GM23248 (cell line): ENCODE measurements at places on chromosomes 16 and 17.
A peak's percentile ranks its signal among the peaks of the same experiment; 100 is the strongest.

- DNase-seq = peak; percentile 89
- peak overlapping the region; percentile 14; the same call in 1 of the 2 replicates for H3K4me3 ChIP-seq
- no peaks in the 10 kb centered on the region for H3K36me3 ChIP-seq
- no peaks in the 10 kb centered on the region for H3K27me3 ChIP-seq
- H3K27ac ChIP-seq = peak overlapping the region; percentile 73
- peaks cover 37% of the 10 kb centered on the region for H3K4me1 ChIP-seq
These were observed 7.5 kb upstream of the SNTB2 start for GRCh38 chr16:69179328-69180010.

DNA sequence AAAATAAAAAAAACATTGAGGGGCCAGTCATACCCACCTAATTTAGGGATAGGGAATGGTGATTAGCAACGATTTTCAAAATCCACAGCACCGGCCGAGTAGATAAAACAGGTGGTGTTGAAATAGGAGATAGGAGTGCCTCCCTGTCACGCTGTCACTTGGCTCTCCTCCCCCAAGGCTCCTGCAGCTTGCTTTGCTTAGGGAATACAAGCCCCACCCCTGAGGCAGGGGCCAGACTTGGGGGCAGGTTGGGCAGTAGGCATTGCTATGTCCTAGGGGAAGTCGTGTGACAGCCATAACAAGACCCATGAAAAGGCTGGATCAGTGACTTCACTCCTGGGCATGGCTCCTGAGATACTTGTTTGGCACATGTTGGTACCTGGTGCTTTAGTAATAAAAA, 25.8 kb downstream of the POLR2A start:
- H3K36me3 ChIP-seq = peaks cover 58% of the 10 kb centered on the region
- no peak overlapping the region for H3K27ac ChIP-seq
- H3K4me3 ChIP-seq = no peak overlapping the region
- H3K4me1 ChIP-seq = no peaks in the 10 kb centered on the region
- DNase-seq = no peak

- H3K4me1 ChIP-seq = no peaks in the 10 kb centered on the region
- no peaks in the 10 kb centered on the region for H3K27me3 ChIP-seq
- no peaks in the 10 kb centered on the region for H3K36me3 ChIP-seq
- no peak overlapping the region for H3K4me3 ChIP-seq
- H3K27ac ChIP-seq = no peak overlapping the region
These were observed 92.0 kb downstream of the WSCD1 start for GRCh38 chr17:6162216-6162615.

- H3K36me3 ChIP-seq = no peaks in the 10 kb centered on the region
- H3K4me1 ChIP-seq = peaks cover 25% of the 10 kb centered on the region
- no peak overlapping the region for H3K27ac ChIP-seq
- no peaks in the 10 kb centered on the region for H3K27me3 ChIP-seq
- DNase-seq = no peak
These were observed 105.1 kb downstream of the PARN start for GRCh38 chr16:14524979-14525378.

DNA sequence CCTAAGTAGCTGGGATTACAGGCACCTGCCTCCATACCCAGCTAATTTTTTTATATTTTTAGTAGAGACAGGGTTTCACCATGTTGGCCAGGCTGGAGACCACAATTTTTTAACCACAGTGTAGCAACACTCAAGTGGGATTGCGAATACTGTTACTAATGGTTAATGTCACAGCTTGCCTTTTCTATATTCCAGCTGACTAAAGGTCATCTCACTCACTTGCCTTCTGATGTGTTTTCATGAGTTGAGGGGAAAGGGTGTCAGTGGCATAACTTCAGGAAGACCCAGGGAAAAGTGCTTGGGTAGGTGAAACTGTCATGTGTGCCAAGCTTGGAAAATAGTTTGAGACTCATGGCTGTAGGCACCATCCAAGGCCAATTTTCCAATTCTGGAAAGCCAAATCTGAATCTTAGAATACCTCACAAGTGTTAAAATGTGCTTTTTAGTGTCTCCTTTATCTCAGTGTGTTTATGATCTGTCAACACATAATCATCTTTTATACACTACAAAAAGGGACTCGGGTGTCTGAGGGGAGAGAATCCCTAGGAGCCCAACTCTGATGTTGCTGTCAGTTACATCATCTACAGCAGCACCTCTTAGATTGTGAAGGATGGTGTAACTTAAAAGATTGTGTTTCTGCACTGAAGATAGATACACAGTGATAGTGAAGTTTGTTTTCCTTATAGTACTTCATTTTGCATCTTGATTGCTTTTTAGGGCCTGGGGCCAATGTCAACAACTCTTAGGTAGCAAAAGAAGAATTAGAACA, 27.1 kb downstream of the OGFOD1 start:
- peak overlapping the region; percentile 22 for H3K27ac ChIP-seq
- DNase-seq = no peak
- no peak overlapping the region for H3K4me3 ChIP-seq
- H3K36me3 ChIP-seq = peaks cover 48% of the 10 kb centered on the region
- no peaks in the 10 kb centered on the region for H3K27me3 ChIP-seq

DNA sequence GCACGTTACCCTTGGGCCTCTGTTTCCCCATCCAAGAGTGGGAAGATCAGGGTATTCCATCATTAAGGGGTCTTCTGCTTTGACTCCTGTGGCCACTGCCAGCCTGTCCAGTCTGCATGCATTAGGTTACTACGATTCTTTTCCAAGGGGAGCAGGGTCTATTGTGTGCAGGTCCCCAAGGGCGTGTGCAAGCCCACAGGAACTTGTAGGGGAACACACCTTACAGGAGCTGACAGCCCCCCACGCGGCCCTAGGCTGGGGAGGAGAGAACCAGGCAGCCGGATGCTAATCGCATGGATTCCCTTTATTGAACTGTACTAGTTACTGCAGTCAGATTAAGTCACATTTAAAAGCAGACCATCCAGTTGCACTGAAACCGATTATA, 116.7 kb downstream of the C16orf78 start:
- no peaks in the 10 kb centered on the region for H3K36me3 ChIP-seq
- H3K4me1 ChIP-seq = no peaks in the 10 kb centered on the region
- no peak overlapping the region for H3K27ac ChIP-seq
- no peak for DNase-seq
- H3K4me3 ChIP-seq = no peak overlapping the region

- H3K36me3 ChIP-seq = no peaks in the 10 kb centered on the region
- no peaks in the 10 kb centered on the region for H3K4me1 ChIP-seq
- DNase-seq = peak; percentile 10
- no peak overlapping the region for H3K27ac ChIP-seq
These were observed 9.0 kb downstream of the CDH5 start for GRCh38 chr16:66375451-66375850.

DNA sequence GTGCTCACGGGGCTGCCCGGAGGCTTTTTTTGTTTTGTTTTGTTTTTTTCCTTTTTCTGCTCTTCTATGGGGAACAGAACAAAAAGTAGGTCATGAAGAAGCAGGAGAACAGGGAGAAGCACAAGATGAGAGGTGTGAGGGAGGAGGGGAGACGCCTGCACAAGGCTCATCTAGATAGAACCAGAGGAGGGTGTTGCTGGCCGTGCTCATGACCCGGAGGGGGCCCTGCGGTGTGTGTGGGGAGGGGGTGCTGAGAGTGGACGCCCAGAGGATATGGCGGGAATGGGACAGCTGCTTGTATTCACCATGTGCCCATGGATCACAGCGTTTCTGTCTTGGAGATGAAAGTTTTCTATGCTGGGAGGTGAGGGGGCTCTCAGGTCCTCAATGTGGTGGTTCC, 183.7 kb downstream of the FOXL1 start:
- no peaks in the 10 kb centered on the region for H3K36me3 ChIP-seq
- DNase-seq = no peak
- peaks cover 15% of the 10 kb centered on the region; the same call in 1 of the 2 replicates for H3K4me1 ChIP-seq

- peaks cover 12% of the 10 kb centered on the region for H3K4me1 ChIP-seq
- no peaks in the 10 kb centered on the region for H3K36me3 ChIP-seq
- H3K27me3 ChIP-seq = no peaks in the 10 kb centered on the region
These were observed 14.0 kb upstream of the MTMR4 start for GRCh38 chr17:58528443-58528842.

DNA sequence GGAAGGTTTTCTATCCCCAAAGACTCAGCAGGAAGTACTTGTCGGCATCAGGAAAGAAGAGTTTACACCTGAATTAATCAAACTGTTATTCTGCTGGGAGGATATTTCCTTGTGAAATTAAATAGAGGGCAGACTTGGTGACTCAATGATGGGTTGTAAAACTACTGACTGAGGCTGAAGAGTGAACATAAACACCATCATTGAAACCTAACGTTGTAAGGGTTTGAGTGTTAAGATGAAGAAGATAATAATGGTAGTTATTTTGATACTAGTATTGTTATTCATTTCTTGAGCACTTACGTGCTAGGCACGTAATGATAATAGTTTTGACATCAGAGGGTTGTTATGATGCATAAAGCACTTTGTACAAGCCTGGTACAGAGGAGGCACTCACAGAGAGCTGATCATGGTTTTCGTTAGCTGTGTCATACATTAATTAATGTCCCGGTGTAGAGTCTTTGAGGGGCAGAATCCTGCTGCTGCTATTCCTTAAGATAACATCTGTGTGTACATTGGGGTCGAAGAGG, 64.2 kb upstream of the CACNG3 start:
- H3K4me1 ChIP-seq = no peaks in the 10 kb centered on the region
- no peak overlapping the region for H3K27ac ChIP-seq
- no peaks in the 10 kb centered on the region for H3K36me3 ChIP-seq
- H3K27me3 ChIP-seq = no peaks in the 10 kb centered on the region

DNA sequence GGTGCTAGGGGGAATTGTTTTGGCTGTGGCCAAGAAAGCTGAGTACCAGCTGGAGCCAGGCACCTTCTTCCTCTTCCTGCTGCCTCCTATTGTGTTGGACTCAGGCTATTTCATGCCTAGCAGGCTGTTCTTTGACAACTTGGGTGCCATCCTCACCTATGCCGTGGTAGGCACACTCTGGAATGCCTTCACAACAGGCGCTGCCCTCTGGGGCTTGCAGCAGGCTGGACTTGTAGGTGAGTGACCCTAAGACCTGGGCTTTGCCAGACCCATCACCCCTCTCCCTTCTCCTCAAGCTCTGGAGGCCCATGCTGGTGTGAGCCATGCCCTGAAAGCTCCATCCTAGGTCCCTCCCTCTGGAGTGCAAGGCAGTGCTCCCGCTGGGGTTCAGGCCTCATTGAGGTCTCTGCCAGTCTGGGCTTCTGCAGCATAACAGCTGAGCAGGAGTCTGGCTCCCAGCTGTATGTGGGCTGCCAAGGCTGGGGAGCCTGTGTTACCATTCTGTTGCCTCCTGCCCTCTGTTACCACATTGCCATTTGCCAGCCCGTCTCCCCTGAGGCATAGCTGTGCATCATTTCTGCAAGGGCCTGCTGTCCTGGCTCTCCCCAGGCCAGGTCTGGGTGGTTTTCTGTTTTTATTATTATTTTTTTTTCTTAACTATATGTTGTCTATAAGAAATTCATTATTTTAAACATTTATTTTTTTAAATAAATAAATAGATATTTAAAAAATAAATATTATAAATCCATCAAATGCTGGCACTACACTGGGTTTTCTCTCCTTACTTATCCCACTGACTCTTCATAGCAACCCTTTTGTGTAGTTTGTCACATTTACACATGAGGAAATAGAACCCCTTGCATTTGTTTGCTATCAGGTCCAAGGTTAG, 4.1 kb downstream of the SLC9A5 start:
- H3K27me3 ChIP-seq = no peaks in the 10 kb centered on the region
- H3K27ac ChIP-seq = no peak overlapping the region
- no peak for DNase-seq
- H3K4me3 ChIP-seq = no peak overlapping the region
- H3K4me1 ChIP-seq = peaks cover 20% of the 10 kb centered on the region
- H3K36me3 ChIP-seq = no peaks in the 10 kb centered on the region

DNA sequence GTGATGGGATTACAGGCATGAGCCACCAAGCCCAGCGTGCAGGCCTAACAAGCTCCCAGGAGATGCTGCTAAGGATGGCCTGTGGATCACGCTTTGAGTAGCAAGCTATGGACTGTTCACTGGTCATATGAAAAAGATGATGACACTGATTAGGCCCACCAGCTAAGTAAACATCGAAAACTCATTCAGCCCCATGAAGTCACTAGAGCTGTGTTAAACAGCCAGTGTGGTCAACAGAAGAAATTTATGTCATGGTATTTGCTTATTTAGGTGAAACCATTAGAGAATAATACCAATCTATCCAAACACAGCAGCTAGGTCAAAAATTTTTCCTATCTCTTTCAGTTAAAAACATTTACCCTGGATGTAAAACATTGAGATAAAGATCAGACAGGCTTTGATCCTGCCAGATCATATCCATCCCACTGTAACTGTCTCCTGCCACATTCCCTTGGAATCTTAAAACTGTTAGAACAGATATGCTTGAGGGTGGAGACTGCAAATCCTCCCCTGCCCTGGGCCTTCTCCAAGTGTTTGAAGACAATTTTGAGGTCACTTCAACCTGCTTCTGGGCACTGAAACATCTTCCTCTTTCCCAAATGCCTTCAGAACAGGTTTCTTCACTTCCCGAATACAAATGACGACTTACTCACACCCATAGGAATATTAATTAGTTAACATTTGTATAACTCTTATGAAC, 30.9 kb downstream of the HOXB1 start:
- no peak for DNase-seq
- no peaks in the 10 kb centered on the region for H3K36me3 ChIP-seq
- no peaks in the 10 kb centered on the region for H3K4me1 ChIP-seq
- no peak overlapping the region for H3K4me3 ChIP-seq
- no peaks in the 10 kb centered on the region for H3K27me3 ChIP-seq

- no peak overlapping the region for H3K27ac ChIP-seq
- no peaks in the 10 kb centered on the region for H3K4me1 ChIP-seq
- DNase-seq = peak; percentile 1
- H3K4me3 ChIP-seq = no peak overlapping the region
- H3K27me3 ChIP-seq = no peaks in the 10 kb centered on the region
- no peaks in the 10 kb centered on the region for H3K36me3 ChIP-seq
These were observed 311.8 kb downstream of the UTP18 start for GRCh38 chr17:51572115-51572514.

DNA sequence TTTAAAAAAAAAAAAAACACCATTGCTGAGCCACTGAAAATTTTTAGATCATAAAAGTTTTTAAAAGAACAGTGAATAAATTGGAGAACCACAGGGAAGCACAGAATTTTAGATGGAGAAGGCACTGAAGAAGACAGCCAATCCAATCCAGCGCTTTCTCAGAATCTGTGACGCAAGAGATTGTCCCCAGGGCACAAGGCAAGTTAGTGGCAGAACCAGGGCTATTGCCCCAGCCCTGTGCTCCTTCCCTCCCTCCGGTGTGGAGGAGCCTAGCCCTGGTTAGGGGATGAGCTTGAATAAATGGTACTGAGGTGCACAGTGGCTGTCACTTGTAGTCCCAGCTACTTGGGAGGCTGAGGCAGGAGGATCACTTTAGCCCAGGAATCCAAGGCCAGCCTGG, 108.3 kb downstream of the ZNF423 start:
- no peaks in the 10 kb centered on the region for H3K36me3 ChIP-seq
- no peaks in the 10 kb centered on the region for H3K4me1 ChIP-seq
- no peaks in the 10 kb centered on the region for H3K27me3 ChIP-seq
- no peak for DNase-seq

DNA sequence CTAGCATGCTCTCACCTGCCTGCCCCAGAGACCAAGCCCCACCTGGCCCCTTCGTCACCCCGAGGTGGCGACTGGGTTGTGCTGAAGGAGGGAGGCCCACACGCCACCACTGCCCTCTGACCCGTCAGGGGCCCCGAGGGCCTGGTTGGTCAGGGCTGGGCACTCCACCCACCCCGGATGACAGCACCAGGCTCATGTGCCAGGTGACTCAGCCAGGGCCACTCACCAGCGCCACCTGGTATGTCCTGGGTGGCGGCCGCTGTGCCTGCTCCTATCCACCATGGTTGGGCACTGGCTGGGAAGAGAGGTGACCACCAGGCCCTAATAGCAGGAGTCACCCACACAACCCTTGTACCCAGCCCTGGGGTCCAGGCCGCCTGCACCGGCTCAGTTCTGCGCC, 68.9 kb downstream of the JPH3 start:
- H3K27ac ChIP-seq = no peak overlapping the region
- no peaks in the 10 kb centered on the region for H3K4me1 ChIP-seq
- H3K36me3 ChIP-seq = no peaks in the 10 kb centered on the region
- DNase-seq = peak; percentile 20
